HCT116 (cell line): ENCODE measurements at places on chromosomes 3 and 15. TPM values are rescaled to one million over a fixed set of nuclear protein-coding genes. Genes with fewer than 3 reads are reported as not detected.
A peak's percentile ranks its signal among the peaks of the same experiment; 100 is the strongest.

The OSTN gene
- not detected for total RNA-seq

DNA sequence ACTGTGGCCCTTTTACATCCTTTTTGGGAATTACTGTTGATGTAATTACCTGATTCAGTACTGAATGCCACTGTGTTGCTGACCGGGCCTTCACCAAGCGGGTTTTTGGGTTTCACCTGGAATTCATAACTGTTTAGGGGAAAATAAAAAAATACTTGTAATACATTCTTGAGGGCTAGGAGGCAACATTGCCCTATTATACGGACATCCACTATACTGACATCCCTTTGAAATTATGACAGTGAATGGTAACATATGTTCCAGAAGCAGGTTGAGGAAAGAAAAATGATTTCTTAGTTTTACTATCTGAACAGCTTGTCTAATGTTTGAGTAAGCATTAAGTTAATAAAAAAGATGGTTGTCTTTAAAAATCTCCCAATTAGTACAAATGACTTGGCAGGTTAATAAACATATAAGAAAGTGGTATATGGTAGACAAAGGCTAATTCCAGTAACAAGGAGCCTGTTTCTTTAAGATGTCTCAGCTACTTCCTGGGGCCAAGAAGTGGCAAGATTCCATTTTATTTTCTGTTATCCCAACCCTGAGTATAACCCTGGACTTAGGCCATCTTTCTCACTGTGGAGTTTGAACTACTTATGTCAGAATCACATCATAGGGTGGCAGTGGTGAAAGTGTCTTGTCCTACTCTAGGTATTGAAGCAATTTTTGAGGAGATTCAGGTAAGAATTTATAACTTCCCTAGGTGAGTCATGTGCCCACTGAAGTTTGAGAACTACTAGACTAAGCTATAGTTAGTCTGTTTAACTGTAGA lies 45.5 kb downstream of the TFG start:
- no peak for DNase-seq

The SLC22A13 gene
- 0.47 TPM for total RNA-seq

- no peak for DNase-seq
Observed at GRCh38 chr3:111737706-111738086, 121.4 kb upstream of the PHLDB2 start.

DNA sequence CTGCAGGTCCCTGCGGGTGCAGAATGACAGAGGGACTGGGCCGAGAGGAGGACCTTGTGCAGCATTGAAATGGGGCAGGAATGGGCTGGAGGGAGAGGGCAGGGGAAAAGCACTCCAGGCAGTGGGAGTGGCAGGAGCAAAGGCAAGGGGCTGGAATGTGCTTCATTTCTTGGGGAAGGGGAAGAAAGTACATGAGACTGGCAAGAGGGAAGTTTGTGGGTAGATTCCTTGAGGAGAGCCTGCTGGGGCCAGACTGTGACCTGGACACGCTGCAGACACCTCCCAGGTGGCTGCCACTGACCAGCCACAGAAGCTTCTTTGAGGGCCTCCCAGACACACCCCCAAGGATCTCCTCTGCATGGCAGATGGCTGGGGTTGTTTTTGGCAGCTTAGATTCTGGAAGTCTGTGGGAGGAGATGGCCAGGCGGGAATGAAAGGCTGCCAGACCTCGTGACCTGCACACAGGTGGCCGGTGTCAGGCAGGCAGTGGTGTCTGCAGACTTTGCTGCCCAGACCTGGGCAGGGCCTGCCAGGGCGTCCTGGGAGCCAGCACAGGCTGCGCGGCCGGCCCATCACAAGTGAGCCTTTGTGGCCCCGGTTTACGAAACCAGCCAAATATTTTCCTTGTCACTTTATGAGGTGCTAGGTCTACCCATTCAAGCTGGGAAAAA lies 53.1 kb downstream of the SPSB4 start:
- no peak for DNase-seq

DNA sequence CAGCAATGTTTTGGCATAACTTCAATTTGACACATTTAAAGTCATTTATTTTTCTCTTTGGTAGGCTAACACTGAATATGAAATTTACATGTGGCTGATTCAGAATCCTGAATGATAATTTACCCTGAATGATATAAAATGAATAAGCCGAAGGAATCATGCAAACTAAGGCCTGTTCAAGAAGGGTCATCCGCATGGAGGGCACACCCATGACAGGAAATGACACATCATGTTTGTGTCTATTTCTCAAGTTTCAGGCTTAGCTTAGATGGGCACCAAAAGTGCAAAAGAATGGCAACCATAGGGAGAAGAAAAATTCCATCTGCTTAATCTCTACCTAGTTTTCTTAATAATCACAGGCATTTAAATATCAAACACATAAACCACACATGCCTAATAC lies 141.5 kb downstream of the DUT start:
- DNase-seq: no peak

The FOXL2 gene
- total RNA-seq: not detected

DNA sequence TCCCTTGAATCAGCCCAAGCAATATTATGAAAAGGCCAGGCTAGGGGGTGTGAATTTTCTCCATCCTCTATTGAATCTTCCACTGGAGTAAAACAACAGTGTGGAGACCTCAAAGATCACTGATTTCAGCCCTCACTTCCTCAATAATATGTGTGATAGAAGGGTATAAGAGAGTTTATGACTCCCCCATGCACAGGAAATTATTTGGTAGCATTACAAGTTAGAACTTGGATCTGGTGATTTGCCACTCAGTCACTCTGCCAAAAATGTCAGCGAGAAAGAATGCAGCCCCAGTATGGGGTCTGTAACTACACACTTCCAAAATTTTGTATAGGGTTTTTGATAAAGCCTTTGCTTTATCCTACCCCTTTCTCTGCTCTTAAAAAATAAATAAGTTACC lies 81.0 kb upstream of the KCNMB2 start:
- no peak for DNase-seq

- DNase-seq: no peak
Observed at GRCh38 chr3:141412936-141413354, 44.6 kb downstream of the ZBTB38 start.

DNA sequence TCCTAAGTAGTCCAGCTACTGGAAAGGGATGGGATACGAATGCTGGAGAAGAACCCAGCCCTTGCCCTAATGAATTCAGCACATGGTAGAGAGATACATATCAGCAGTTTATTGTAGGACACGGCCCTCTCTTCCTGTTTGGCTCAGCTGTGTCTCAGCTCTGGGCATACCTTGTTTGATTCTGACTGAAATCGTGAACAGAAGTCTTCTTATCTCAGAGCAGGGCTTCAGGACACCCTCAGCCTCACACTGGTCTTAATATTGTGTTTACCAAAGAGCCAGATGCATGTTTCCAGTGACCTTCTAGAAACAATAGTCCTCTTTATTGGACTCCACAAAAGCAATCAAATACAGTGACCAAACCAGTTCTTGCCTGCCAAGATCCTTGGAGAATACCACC lies 54.7 kb downstream of the FAM174B start:
- no peak for DNase-seq

The CD200 gene
- not detected for total RNA-seq

GRCh38 chr15:33425142-33425541 lies 114.4 kb downstream of the RYR3 start:
- no peak for DNase-seq

The GOLGA6L10 gene
- total RNA-seq: 1.2 TPM

GRCh38 chr3:141306922-141307321 lies 61.4 kb upstream of the ZBTB38 start:
- DNase-seq: no peak

DNA sequence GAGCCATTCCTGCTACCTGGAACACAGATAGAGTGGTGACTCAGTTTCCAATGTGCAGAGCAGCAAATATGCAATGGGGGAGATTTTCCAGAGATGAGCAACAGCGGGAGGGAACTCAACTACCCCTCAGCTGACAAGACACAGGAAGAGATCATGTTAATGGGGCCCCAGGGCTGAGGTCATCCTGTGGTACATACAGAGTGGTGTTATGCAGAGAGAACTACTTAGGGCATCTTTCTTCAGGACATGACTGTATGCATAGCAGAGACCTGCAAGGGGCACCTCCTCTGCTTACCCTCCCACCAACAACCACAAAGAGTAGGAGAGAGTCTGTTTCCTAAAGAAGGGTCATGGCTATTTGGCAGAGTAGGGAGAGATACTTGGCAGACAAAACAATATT lies 6.8 kb upstream of the TBC1D5 start:
- no peak for DNase-seq

GRCh38 chr3:81198216-81198615 lies 563.2 kb downstream of the GBE1 start:
- no peak for DNase-seq

DNA sequence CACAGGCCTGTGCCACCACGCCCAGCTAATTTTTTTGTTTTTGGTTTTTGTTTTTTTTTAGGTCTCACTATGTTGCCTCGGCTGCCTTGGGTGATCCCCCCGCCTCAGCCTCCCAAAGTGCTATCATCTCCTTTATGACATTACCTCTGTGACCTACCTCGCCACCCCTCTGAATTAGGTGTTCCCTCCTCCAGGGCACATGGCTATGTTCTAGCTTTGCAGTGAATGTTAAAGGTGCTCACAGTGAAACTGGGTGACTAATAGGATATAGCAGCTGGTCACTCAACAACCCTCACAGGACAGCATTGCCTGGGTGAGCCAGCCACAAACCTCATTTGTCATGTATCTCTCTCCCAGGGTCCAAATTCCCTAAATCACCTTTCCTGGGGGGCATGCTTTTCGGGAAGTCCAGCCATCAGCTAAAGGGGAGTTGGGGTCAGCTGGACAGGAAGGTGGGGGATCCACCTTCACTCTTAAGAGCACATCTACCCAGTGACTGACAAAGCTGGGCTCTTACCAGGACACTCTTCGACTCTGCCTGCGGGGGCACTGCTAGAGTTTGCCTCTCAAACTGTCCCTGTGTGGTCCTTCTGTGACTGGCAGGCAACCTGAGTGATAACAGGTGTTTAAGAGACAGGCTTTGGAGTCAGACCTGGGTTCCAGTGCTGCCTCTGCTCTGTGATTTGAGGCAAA lies 1.6 kb upstream of the TTLL3 start:
- DNase-seq: peak; percentile 45

DNA sequence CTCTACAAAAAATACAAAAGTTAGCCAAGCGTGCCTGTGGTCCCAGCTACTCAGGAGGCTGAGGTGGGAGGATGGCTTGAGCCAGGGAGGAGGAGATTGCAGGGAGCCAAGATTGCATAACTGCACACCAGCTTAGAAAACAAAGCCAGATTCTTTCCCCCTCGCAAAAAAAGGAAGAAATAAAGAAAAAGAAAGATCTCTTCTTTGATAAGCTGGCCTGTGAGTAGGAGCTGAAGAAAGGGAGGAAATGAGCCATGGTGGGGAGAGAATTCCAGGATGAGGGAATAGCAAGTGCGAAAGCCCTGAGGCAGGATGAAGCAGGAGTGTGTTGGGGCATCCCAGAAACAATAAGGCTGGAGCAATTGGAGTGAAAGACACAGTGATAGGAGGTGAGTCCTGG lies 24.5 kb upstream of the TOP2B start:
- DNase-seq: no peak

The GP9 gene
- total RNA-seq: not detected

The RYR3 gene
- total RNA-seq: not detected

The CHRFAM7A gene
- 7.4 TPM for total RNA-seq

The TMIE gene
- 0.74 TPM for total RNA-seq

GRCh38 chr3:126885425-126885824 lies 97.5 kb upstream of the PLXNA1 start:
- DNase-seq: no peak

DNA sequence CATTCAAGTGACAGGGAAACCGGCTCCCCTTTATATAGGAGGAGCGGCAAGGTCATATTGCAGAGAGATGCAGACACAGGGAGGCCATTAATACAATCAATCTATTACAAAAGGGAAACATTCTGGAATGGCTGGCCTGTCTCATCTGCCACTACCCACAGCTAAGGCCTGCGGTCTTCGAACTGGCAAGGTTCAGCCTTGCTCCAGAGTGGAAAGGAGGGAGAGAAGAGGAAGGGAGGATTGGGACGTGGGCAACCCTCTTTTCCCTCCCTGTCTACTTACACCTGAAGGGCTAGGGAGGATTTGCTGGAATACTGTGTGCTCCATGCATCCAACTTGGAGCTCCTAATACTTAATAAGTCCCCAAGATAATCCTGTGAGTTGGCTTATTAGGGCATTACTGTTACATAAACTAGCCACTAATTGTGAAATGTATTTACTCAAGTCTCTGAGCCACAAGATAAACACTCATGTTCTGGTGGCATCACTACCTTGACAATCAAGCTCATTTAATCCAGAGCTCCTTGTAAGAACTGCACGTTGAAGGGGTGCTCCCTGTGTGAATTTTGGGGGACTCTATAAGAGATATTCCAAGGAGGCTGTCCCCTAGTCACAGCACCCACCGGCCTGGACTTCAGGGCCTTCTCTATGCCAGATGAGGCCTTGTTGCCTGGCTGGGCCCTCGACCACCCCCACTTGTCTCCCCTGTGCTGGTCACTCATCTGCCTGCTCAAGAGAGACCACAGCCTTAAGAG lies 19.7 kb upstream of the CCDC174 start:
- no peak for DNase-seq

DNA sequence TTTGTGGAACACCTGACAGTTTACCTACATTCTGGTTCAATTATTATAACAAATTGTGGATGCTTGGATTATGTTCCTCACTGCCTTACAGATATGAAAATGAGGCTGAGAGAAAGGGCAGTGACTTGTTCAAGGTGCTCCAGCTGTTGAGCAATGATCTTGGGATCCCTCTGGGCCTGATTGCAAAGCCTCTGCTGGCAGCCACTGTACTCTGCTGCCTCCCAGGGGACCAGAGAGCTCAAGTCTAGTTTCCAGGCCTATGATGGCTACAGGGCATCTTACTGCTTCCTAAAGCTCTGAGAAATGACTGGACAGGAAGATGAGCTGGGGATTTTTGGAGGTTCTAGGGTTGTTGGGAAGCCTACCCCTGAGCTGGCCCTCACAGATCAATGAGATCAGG lies 2.3 kb upstream of the SHC4 start:
- DNase-seq: peak; percentile 23

The C3orf49 gene
- not detected for total RNA-seq

GRCh38 chr3:112474796-112475195 lies 24.5 kb downstream of the BTLA start:
- DNase-seq: no peak

GRCh38 chr3:100641471-100642032 lies 32.2 kb downstream of the ADGRG7 start:
- DNase-seq: no peak

DNA sequence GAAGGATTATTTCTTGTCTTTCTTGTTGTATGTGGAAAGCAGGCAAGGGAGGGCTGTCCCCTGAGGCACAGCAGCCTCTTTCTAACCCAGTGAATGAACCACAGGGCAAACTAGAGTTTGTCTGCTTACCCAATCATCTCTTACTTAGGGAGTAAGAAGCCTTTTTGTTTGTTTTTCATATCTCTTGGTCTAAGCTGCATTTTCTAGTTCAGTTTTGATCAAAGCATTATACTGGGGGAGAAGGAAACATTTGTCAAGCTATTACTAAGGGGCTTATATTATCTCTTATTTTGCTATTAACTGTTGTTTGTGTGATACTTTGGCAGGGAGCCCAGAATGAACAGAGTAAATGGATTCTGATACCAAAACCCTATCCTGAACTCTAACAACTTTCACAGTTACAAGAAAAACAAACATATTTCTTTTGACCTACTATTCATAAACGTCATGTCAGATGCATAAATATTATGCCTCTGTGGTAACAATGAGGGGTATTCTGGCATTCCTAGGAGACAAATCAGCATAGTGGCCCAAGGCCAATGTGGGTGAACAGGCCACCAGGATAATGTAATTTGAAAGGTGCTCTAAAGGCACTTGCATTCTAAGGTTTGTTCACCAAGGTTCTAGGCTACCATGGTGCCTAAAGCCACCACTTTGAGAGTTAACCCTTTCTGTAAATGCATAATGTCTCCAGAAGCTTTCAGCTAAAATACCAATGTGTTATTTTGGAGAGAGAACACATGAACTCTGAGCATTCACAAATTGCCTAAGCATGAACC lies 271.6 kb upstream of the ZPLD1 start:
- no peak for DNase-seq
